Testis (tissue), 5 donors: ENCODE measurements at places on chromosomes 11 and 22.
A peak's percentile ranks its signal among the peaks of the same experiment; 100 is the strongest.

- no peak for DNase-seq
- no peak overlapping the region for H3K4me3 ChIP-seq
- peaks cover 18% of the 10 kb centered on the region for H3K4me1 ChIP-seq
- no peaks in the 10 kb centered on the region for H3K36me3 ChIP-seq
- no peaks in the 10 kb centered on the region for H3K27me3 ChIP-seq
These were observed 5.7 kb downstream of the PDGFB start for GRCh38 chr22:39238966-39239505.

DNA sequence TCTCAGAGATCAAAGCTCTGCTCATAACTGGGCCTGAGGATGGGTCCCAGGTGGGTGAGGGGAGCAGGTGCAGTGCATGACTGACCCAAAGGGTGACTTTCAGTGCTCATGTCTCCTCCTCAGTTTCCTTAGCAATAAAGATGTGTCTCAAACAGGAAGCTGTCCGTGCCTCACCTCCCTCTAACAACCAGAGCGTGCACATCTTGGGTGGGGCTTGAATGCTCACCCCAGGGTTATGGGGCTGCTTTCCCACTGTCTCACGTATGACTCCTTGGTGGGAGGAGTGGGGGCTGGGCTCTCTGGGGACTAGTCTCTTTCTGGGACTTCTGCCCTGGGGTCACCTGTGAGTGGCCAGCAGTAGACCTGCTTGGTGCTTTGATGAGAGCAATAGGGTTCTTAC is 53.9 kb upstream of the PHOX2A start:
- DNase-seq = no peak
- no peaks in the 10 kb centered on the region for H3K27me3 ChIP-seq
- no peak overlapping the region for H3K4me3 ChIP-seq
- no peaks in the 10 kb centered on the region for H3K36me3 ChIP-seq

- no peaks in the 10 kb centered on the region for H3K27me3 ChIP-seq
- no peaks in the 10 kb centered on the region for H3K36me3 ChIP-seq
- no peak overlapping the region for H3K4me3 ChIP-seq
- H3K27ac ChIP-seq = peak overlapping the region; percentile 21
These were observed 19.7 kb downstream of the RAB30 start for GRCh38 chr11:83051760-83052671.

- H3K4me3 ChIP-seq = no peak overlapping the region
- H3K27me3 ChIP-seq = no peaks in the 10 kb centered on the region
- peak; percentile 51 for DNase-seq
- H3K36me3 ChIP-seq = no peaks in the 10 kb centered on the region
- H3K27ac ChIP-seq = no peak overlapping the region
These were observed 413.7 kb downstream of the TMEM135 start for GRCh38 chr11:87451395-87451794.

- no peaks in the 10 kb centered on the region for H3K36me3 ChIP-seq
- no peak overlapping the region for H3K27ac ChIP-seq
- no peak for DNase-seq
- H3K4me3 ChIP-seq = no peak overlapping the region
- H3K4me1 ChIP-seq = no peaks in the 10 kb centered on the region
- H3K27me3 ChIP-seq = no peaks in the 10 kb centered on the region
These were observed 181.0 kb downstream of the MN1 start for GRCh38 chr22:27620367-27621154.

DNA sequence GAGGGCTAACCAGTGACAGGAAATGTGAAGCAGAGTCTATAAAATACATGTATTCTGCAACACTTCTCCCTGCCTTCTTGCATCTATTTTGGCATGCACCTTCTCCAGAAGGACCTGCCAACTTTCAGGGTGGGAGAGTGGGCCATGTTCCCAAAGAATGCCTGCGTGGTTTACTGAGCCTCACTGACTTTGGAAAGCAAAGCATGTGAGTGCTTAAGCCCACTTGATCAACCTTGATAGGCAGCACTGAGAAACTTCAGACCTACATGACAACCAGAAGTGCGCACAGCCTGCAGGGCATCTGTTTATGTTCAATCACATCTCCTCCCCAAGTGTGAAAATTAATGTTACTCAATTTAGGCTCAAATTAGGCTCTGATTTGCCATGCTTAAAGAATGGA is 69.2 kb downstream of the AMOTL1 start:
- H3K27me3 ChIP-seq = no peaks in the 10 kb centered on the region
- H3K4me3 ChIP-seq = no peak overlapping the region
- no peaks in the 10 kb centered on the region for H3K4me1 ChIP-seq
- no peak overlapping the region for H3K27ac ChIP-seq

DNA sequence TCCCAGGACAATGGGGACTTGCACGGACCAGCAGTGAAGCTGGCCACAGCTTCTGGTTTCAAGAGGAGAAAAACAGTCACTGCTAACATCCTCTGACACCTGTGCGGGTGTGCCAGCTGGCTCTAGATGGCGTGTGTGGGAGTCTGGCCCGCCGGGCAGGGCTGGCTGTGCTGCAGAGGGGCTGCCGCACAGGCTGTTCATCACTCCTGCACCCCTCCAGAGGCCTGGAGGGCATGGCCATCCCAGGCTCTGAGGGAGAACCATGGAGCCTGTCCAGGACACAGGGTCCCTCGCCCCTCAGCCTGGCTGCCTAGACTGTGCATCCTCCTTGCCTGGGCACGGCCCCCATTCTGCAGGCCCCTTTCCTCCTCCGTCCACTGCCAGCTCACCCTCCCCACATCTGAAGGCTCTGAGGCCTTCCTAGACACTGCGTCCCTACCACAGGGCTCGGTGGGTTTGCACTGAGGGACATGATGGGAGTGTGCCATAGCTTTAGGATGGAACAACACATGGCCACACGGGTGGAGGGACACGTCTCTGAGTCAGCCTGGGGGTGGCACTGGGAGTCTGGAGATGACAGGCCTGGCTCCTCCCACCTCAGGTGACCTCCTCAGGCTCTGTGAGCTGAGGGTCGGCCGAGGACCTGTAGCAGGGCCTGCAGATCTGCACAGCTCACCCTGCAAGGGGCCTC is 42.1 kb upstream of the GNB1L start:
- no peaks in the 10 kb centered on the region for H3K36me3 ChIP-seq
- H3K27me3 ChIP-seq = no peaks in the 10 kb centered on the region
- peaks cover 8% of the 10 kb centered on the region for H3K4me1 ChIP-seq
- DNase-seq = peak; percentile 35

GRCh38 chr22:24406322-24407277 is 20.8 kb upstream of the ADORA2A start:
- H3K36me3 ChIP-seq = no peaks in the 10 kb centered on the region
- H3K27ac ChIP-seq = no peak overlapping the region
- H3K27me3 ChIP-seq = no peaks in the 10 kb centered on the region
- no peak for DNase-seq

DNA sequence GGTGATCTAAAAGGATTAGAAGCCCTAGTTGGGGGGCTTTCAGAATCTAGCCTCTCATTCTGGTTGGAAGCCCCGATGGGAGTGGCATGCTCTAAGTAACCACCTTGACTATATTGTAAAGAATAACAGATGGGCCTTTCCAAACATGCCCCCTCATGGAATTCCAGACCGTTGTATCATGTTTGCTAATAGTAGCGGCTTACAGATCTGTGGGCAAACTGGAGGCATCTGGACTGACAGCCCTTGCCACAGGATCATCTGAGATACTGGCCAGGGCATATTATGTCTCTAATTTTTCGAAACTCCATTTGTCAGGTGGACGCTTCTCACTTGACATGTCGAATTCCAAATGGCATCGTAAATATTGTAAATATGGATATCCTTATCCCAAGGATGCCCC is 10.5 kb downstream of the APIP start:
- no peaks in the 10 kb centered on the region for H3K27me3 ChIP-seq
- no peak for DNase-seq
- H3K27ac ChIP-seq = no peak overlapping the region
- H3K4me1 ChIP-seq = peaks cover 5% of the 10 kb centered on the region
- H3K36me3 ChIP-seq = no peaks in the 10 kb centered on the region

- no peaks in the 10 kb centered on the region for H3K36me3 ChIP-seq
- peak; percentile 96 for DNase-seq
- H3K4me3 ChIP-seq = peak within 1 kb of the TSS; percentile 97
- peak within 1 kb of the TSS; percentile 86 for H3K27ac ChIP-seq
- no peaks in the 10 kb centered on the region for H3K27me3 ChIP-seq
These were observed at the start of gene TMEM86A for GRCh38 chr11:18698341-18699268. TMEM86A (plus strand) TSS chr11:18698779; CDS start chr11:18698887, 108 bp downstream.

GRCh38 chr11:112613051-112613972 is 347.9 kb upstream of the NCAM1 start:
- no peaks in the 10 kb centered on the region for H3K4me1 ChIP-seq
- H3K4me3 ChIP-seq = no peak overlapping the region
- no peaks in the 10 kb centered on the region for H3K27me3 ChIP-seq
- H3K27ac ChIP-seq = no peak overlapping the region
- DNase-seq = no peak

DNA sequence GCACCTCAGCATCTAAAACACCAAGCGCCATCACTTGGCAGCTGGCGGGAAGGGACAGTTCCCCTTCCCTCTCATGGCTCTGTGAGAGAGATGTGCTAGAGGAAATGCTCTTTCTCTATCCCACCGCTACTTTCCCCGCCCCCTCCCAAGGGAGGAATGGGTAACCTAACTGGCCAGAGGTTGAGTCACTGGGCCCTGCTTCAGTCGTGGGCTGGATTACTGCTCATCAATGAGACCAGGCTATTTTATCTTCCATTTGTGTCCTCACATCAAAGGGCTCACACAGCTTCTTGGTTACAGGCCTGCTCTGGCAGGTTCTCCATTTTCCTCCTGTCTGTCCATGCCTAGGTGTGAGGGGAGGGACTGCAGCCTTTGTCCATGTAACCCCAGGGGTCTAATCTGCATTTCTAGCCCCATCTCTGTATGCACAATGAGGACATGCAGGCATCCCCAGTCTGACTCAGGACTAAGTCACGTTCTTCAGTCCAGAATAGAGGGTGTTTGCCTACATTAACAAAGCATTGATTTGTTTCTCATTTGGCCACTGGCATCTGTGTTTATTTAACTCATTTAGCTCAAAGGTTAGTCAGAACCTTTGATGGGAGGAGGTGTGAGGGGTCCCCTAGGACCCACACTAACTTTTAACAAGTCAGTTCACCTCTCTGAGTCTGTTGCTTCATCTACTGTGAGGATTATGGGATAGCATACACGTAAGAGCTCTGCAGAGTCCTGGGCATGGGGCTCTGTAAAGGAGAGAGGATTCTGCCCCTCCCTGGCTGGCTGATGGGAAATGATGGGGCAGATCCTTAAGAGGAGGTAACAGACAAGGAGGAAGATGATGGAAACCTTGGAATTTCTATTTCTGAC is 99.1 kb downstream of the XRRA1 start:
- H3K4me3 ChIP-seq = no peak overlapping the region
- H3K27me3 ChIP-seq = no peaks in the 10 kb centered on the region
- no peak overlapping the region for H3K27ac ChIP-seq

GRCh38 chr11:129767827-129768226 is 47.8 kb upstream of the TMEM45B start:
- no peaks in the 10 kb centered on the region for H3K36me3 ChIP-seq
- no peaks in the 10 kb centered on the region for H3K27me3 ChIP-seq
- no peaks in the 10 kb centered on the region for H3K4me1 ChIP-seq
- H3K4me3 ChIP-seq = no peak overlapping the region
- no peak for DNase-seq
- no peak overlapping the region for H3K27ac ChIP-seq

DNA sequence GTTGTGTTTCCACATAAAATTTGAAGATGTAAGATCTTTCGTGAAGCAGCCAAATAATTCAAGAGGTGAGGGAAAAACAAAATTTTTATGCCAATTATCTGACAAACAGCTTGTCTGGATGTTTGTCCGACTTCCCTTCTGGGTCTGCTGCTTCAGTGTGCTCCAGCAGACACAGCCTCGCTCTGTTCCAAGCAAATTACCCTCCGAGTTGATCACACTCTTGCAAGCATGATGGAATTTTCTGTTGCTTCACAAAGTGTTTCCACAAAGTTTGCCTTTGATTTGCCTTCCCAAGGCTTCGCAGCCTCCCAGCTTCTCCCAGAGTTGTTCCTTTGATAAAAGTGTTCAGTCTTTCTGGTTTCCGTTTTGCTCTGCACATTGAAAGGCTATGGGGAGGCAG is 78.4 kb upstream of the SEZ6L start:
- H3K36me3 ChIP-seq = no peaks in the 10 kb centered on the region
- DNase-seq = no peak
- H3K27ac ChIP-seq = no peak overlapping the region

GRCh38 chr11:133896642-133897330 is 51.5 kb upstream of the SPATA19 start:
- H3K4me1 ChIP-seq = no peaks in the 10 kb centered on the region
- peak; percentile 5 for DNase-seq
- no peaks in the 10 kb centered on the region for H3K27me3 ChIP-seq
- H3K27ac ChIP-seq = no peak overlapping the region

DNA sequence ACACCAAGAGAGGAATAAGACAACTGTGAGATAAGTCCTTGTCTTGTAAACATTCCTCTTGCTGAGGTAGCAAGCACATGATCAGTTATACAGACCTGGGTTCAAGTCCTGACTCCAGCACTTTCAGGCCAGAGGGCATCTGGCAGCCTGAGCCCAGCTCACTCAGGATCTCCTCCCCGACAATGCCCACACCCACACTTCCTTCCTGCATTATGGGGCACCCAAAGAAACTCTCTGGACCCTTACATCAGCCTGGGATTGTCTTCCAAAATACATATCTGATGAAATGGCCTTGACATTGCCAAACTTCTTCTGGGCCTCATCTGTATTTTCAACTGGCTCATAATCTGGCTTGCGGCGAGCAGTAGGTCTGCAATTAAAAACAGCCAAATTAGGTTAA is 48.6 kb downstream of the ARFGAP3 start:
- H3K4me3 ChIP-seq = no peak overlapping the region
- DNase-seq = peak; percentile 6

DNA sequence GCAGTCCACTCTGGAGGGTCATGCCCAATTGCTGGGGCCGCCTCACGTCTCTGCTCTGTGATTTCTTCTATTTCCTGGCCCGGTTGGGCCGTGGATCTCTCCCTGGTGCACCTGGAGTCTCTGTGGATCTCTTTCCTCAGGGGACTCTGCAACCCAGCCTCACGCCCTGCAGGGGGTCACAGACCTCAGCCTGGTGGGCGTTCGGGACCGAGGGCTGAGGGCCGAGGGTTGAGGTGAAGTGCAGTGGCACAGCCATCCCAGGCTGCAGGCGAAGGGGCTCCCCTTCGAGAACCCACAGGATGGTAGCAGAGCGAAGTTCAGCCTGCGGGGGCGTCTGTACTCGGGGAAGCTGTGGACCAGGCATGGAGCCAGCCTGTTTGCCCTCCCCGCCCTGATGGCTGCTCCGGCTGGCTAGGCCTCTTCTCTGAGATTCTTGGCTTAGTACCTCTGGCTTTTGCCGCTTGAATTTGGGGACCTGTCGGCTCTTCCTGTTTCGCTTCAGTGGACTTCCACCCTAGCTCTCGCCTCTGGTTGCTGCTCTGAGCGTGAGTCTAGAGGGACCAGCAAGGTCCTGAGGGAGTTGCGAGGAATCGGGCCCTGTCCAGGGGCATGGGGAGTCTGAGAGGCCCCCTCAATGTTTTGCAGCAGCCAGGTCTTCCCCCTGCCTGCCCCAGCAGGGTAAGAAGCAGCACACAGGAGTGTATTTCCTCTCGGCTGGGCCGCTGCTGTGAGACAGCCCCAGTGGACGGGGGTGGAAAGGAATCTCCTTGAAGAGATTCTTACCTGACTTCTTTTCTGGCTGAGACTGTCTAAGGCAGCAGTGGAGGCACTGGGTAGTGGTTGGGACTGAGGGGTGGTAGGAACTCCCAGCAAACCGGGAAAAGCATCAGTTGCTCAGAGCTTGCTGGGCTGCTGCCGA is 140.8 kb downstream of the TBC1D22A start:
- no peak overlapping the region for H3K4me3 ChIP-seq
- H3K36me3 ChIP-seq = no peaks in the 10 kb centered on the region
- H3K4me1 ChIP-seq = no peaks in the 10 kb centered on the region
- H3K27me3 ChIP-seq = no peaks in the 10 kb centered on the region
- H3K27ac ChIP-seq = no peak overlapping the region
